Activated T-helper 9 cell treated with anti-CD3 and anti-CD28 coated beads, Interleukin-2, amount 50 U/mL, for 16 hours (primary cell): ENCODE measurements at places on chromosomes 6 and 20.

DNA sequence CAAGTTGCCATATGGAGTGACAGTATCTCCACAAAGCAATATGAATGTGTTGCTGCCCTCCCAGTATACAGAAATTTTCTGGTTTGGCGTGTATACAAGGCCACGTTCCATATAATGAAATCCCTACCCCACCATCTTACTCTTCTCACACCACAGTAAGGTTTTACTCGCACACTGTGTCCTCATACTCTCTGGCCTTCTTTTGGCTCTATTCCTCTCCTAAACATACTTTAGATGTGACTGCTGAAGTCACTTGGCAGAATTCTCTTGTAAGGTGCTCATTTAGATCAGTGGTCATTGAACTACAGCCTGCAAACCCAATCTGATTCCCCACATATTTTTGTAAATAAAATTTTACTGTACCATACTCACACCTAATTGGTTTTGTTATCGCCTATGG is 123.2 kb downstream of the RFPL4B start:
- no peak for DNase-seq

- no peak for DNase-seq
Measured at GRCh38 chr6:101393829-101394251, 332 bp downstream of the GRIK2 start.

DNA sequence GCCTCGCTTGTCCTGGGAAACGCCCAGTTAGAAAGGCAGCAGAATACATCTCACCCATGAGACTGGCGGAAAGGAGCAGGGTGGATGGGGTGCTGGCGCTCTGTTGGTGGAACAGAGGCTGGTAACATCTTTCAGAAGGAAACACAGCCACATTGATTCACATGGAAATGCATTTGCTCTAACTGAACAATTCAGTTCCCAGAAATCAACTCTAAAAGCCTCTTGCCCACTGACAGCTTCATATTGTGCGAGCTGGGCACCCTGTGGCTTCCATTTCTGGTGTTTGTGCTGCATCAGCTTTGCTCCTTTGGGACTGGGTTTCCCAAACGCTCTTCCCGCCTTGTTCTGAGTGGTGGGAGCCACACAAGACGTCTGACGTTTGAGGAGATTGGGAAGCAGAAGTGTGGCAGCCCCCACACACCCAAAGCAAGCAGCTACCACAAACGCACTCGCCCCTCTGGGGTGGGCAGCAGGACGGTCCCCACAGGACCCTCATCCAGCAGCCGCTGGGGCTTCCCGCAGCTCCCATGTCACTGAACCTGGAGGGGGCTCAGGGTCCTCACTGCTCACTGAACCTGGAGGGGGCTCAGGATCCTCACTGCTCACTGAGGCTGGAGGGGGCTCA is 229.5 kb downstream of the ERMARD start:
- DNase-seq: no peak

DNA sequence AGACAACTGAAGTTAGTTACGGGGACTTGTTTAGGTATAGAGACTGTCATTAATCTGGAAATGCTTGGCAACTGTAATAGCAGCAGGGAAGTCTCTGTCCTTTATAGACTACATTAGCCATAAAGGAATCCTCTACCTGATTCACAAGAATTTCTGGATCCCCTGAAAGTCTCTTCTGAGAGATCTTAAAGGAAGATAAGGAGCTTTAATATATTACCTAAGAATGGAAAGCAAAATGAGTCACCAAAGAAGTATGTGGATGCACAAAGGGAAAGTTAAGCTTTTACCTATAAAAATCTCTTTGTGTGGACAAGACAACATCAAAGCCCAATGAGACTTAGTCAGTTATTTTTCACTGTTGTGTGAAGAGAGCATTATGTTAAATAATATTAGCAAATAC is 92.2 kb upstream of the RSPO3 start:
- DNase-seq: no peak

- no peak for DNase-seq
Measured at GRCh38 chr6:141484711-141485110, 648.0 kb upstream of the GJE1 start.

GRCh38 chr6:135692426-135692825 is 159.1 kb upstream of the PDE7B start:
- no peak for DNase-seq

DNA sequence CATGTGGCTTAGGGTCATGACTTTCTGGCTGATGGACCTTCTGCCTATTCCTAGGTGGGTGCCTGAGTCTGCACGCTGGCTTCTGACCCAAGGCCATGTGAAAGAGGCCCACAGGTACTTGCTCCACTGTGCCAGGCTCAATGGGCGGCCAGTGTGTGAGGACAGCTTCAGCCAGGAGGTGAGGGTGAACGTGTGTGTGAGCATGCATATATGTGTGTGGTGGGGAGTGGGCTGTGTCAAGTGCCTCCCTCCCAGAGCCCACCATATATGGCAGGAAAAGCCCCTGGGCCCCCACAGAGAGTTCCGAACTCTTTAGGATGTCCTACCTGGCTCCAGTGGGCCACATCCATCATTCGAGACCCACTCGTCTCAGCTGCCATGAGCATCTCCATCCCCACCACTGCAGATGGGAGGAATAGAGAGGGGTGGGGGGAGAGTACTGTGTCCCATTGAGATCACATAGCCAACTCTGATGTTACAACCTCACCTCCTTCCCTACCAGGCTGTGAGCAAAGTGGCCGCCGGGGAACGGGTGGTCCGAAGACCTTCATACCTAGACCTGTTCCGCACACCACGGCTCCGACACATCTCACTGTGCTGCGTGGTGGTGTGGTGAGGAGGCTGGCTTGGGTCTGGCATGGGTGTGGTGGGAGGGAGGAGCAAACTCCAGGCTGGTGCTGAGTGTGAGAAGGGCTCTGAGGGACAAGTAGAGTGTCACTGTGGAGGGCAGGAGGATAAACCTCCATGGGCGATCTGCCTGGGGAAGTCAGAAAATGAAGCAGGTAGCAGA is 3.2 kb downstream of the SLC22A7 start:
- no peak for DNase-seq

DNA sequence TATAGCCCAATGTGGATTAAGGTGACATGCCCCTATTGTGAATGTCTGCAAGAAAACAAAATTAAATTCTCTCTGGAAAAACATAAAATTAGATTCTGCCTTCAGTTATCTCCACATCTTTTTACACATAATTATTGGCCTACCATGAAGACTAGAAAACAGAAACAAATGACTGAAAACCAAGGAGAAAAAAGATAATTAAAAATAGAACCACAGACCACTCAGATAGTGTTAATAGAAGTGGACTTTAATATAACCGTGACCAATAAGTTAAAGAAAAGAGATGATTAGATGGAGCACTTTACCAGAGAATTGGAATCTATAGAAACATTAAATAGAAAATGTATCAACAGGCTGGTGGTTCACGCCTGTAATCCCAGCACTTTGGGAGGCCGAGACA is 445.7 kb downstream of the EPM2A start:
- no peak for DNase-seq

DNA sequence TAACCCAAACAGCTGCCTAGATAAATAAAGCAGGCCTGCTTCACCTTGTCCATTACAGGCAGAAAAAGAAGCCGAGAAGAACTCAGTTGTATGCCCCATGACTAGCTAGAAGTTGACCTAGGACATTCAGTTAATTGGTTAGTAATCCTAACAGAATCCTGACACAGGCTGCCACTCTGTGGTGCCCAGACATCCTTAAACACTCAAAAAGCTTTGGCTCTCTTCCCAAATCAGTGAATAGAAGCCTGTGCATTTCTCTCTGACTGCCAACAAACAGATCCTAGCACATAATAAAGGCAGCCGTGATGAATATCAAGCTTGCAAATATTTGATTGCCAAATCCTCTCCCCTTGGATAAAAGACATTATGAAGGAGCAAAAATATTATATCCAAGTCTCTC is 519.1 kb upstream of the EYS start:
- DNase-seq: no peak

DNA sequence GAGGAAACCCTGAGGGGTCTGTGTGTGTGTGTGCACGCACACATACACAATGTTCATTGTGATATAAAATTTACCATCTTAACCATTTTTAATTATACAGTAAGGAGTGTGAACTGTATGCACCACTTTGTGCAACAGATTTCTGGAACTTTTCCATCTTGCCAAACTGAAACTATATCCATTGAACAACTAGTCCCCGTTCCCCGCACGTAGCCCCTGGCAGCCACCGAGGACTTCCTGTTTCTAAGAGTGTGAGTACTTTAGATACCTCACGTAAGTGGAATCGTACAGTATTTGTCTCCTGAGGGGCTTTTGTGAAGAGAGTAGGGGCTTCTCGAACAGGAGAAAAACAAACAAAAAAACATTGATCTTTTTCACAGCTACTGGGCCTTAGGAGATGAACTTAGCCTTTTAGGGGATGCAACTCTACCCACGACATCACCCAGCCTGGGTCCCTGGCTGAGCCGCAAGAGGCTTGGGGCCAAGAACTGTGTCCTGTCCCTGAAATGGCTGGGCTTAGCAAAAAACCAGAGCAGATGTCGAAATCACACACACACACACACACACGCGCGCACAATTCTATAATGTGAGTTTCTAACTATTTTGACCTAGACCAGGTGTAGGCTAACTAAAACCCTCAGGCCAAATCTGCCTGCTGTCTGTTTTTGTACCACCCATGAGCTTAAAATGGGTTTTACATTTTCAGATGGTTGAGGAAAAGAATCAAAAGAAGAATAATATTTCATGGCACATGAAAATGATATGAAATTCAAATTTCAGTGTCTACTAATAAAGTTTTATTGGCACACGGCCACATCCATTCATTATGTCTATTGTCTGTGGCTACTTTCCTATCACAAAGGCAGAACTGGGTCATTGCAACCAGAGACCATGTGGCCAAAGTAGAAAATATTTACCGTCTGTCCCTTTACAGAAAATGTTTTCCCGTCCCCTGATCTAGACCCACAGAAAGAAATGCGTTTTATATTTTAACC is 144.2 kb downstream of the EYA2 start:
- DNase-seq: no peak

- no peak for DNase-seq
Measured at GRCh38 chr6:41413250-41413649, 77.8 kb downstream of the NCR2 start.

GRCh38 chr20:58751979-58752378 is 59.4 kb downstream of the NPEPL1 start:
- no peak for DNase-seq
